ENCODE measurements at places on chromosomes 16 and 17. TPM values are rescaled to one million over a fixed set of nuclear protein-coding genes. Genes with fewer than 3 reads are reported as not detected.

CFDP1 gene
- 45.3 TPM for total RNA-seq

- DNase-seq = no peak
Observed at GRCh38 chr17:50184064-50184463, 17.4 kb downstream of the COL1A1 start.

PRAC1 gene
- total RNA-seq = not detected

DNA sequence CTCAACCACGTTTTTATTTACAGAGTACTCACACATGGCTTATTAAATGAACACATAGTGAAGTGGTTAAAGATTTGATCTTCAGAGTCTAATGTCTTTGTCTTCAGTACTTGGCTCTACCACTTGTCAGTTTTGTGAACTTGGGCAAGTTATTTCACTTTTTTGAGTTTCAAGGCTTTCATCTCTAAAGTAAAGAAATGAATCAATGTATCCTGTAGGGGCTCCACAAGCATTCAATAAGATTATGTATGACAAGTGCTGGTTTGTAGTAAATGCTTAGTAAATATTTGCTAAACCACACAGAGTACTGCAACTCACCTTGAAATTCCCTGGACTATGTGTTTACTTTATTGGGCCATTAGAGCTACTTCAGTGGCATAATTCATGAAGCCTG, 446.0 kb upstream of the GOT2 start:
- DNase-seq = no peak

MYOCD gene
- total RNA-seq = not detected

GRCh38 chr16:11319529-11320146, 25.6 kb upstream of the RMI2 start:
- no peak for DNase-seq

XPO6 gene
- total RNA-seq = 162 TPM

PRR11 gene
- 86.7 TPM for total RNA-seq

GRCh38 chr17:57284984-57285646, 28.8 kb downstream of the MSI2 start:
- no peak for DNase-seq

- no peak for DNase-seq
Observed at GRCh38 chr16:15435216-15435864, 952 bp downstream of the BMERB1 start.

DNA sequence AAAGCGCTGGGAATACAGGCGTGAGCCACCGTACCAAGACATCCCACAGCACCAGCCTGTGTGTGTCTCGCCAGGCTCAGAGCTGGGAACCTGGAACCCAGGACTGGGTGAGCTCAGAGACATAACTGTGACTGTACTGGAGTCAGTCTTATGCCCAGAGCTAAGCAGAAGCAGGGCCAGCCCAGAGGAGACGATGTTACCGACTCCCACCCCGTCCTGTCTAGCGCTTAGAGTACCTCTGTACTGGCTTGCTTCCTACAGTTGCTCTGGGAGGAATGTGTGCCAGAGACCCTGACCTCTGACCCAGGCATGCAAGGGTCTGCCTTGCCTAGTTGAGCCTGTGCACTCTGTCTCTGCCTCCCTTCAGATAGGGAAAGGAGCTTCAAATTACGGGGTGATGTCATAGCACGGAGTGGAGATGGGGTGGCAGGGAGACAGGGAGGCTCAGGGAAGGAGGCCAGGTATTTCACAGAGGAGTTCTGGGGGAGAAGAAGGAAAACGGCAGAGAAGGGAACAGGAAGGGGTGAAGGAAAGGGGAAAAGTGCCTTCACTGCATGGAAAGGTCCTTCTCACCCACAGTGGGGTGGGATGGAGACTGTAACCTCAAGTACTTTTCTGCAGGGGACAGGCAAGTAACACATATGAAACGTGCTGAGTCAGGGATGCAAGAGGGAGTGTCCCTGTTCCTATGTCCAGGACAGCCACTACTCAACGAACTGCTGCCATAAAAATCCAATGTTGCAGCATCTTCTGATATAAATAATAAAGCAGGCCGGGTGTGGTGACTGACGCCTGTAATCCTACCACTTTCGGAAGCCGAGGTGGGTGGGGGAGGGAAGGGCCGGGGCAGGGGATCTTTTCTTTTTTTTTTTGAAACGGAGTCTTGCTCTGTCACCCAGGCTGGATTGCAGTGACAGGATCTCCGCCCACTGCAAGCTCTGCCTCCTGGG, 5.8 kb upstream of the ARMC5 start:
- DNase-seq = no peak

OTOP2 gene
- total RNA-seq = not detected

DNA sequence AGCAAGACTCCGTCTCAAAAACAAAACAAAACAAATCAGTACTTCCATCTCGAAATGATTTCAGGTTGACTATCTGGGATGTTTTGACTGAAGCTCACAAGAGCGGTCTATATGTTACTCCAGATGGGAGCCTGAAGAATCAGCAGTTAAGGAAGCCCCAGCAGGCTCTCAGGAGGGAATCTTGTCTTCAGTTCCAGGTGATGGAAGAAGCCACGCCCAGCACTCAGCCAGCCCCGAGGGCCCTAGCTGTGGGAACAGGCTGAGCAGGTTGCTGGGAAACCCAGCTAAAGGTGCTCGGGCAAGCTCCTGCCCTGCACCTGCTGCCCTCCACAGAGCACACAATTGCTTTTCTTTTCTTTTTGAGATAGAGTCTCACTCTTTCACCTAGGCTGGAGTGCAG, 32.4 kb downstream of the WIPI1 start:
- no peak for DNase-seq

DNA sequence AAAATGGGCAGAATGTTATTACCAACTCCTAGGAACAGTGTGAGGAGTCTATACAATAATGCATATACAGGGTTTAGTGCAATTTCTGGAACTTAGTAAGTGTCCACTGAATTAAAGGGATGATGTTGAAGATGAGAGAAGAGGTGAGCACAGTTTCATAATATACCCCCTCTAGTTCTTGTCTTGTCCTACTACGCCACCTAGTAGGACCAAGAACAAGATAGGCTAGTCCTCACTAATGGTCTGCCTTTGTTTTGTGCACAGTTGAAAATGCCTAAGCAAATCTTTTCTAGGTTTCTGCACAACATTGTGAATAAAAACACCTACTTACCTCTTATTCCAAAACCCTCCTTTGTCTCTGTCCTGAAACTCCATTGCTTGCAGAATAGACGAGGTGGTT, 670.2 kb downstream of the CDH8 start:
- no peak for DNase-seq

RAB11FIP4 gene
- total RNA-seq = 15.1 TPM

HP gene
- total RNA-seq = 18.1 TPM

DNA sequence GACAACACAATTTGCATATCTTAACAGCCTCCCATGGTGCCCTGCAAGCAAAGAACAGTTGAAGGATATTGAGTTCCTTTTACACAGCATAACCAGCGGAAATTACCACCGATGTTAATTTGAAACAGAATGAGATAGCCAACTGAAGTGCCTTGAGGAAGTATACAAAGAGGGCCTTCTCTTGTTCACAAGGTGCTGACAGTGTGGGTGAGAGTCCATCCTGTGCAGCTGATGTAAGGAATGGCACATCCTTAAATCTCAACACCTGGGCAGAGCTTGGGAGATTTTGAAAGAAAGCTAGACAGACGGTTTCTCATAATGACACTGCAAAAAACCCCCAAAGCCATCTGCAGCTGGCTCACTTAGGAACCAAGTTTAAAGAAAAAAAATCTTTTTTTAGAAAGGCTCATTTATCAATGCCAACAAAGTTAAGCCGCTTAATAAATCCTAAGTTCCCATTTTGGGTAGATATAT, 818.6 kb downstream of the KCNJ2 start:
- DNase-seq = no peak

CTRL gene
- 3.4 TPM for total RNA-seq

- no peak for DNase-seq
Observed at GRCh38 chr17:83204230-83204725, 124.9 kb downstream of the METRNL start.

DNA sequence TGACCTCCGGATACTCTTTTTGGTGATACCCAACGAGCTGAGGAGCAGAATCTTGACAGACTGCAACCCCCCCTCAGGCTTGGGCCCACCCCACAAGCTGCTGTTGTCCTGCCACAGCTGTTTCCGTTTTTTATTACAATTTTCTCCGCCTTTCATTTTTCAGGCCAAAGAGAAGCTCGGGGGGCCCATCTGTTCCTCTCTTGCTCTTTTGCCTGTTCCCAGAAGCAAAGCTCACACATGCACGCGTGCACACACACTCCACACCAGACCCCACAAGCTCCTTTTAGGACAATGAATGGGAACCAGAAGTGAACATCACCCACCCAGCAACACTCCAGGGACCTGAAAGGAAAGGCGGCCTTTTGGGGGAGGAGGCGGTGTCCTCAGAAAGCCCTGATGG, 16.3 kb downstream of the SOX9 start:
- no peak for DNase-seq

GRCh38 chr16:77158293-77158692, 32.7 kb upstream of the MON1B start:
- DNase-seq = no peak

DNA sequence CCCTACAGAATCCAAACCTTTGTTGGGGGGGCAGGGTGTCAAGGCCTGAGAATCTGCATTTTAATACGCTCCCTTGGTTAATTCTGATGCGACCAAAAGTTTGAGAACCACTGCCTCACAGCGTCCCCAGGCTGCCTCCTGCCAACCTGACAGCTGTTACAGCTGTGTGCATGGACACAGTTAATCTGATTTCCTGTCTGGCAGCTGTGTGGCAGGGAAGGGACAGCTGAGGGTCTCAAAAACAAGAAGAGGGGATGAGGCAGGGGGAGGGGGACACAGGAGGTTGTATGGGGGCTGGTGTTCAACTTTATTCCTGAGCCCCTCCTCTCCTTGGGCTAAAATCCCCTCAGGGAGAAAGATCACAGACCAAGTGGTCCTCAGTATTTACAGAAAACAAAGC, 17.5 kb downstream of the HDAC5 start:
- no peak for DNase-seq

DNA sequence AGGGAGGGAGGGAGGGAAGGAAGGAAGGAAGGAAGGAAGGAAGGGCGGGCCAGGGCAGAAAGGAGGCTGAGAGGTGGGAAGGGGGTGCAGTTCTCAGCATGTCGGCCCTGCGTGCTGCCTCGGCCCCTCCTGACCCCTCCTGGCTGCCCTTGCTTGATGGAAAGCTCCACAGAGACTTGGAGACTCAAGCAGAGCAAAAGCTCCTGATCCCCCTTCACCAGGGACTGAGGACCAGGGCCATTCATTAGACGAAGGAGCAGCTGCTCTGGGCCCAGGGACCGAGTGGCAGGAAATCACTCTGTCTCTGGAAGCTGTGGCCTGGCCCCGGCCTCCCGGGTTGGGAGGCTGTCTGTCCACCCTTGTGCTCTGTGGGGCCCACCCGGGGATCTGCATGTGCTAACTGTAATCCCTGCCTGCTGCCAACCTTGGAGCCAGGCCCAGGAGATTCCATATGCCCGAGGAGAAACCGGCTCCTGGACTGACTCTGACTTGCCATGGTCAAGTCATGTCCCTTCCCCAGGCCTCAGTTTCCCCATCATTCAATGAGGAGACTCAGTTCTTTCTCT, 27.4 kb upstream of the C1QL1 start:
- DNase-seq = no peak

GRCh38 chr17:7128160-7128559, 13.5 kb upstream of the ASGR2 start:
- DNase-seq = no peak

DNA sequence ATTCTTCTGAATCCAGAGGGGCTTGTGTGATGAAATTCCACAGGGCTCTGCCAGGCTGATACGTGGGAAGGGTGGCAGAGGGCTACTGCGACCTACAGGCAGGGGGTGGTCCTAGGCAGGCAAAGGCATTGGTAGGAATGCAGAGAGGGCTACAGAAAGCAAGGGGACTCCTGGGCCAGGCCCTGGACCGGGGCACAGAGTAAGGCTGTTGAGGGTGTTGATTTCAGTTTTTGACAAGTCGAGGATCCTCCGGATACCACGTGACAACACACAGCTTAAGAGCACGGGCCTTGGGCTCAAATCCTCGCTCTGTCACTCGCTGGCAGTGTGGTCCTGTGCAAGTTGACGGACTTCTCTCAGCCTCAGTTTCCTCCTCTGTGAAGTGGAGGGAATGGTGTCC, 19.1 kb upstream of the DOC2B start:
- no peak for DNase-seq

GRCh38 chr17:80005360-80006338, 30.0 kb downstream of the TBC1D16 start:
- DNase-seq = peak; percentile 40

DNA sequence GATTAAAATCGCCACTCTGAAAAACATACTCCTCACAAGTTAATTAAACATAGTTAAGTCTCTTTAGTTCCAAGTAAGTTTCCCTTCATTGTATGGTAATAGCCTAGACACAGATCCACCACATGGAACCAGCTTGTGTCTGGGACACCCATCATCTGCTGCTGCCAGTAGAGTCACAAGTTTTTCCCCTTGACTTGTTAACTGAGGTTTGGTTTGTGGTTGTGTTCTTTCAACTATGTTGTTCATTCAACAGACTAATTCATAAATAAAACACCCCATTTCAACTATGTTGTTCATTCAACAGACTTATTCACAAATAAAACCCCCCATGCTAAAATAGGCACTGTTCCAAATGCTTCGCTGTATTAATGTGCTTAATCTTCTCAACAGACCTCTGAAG, 24.4 kb downstream of the YWHAE start:
- no peak for DNase-seq

TEKT1 gene
- total RNA-seq = not detected

CALB2 gene
- 5.5 TPM for total RNA-seq

DNA sequence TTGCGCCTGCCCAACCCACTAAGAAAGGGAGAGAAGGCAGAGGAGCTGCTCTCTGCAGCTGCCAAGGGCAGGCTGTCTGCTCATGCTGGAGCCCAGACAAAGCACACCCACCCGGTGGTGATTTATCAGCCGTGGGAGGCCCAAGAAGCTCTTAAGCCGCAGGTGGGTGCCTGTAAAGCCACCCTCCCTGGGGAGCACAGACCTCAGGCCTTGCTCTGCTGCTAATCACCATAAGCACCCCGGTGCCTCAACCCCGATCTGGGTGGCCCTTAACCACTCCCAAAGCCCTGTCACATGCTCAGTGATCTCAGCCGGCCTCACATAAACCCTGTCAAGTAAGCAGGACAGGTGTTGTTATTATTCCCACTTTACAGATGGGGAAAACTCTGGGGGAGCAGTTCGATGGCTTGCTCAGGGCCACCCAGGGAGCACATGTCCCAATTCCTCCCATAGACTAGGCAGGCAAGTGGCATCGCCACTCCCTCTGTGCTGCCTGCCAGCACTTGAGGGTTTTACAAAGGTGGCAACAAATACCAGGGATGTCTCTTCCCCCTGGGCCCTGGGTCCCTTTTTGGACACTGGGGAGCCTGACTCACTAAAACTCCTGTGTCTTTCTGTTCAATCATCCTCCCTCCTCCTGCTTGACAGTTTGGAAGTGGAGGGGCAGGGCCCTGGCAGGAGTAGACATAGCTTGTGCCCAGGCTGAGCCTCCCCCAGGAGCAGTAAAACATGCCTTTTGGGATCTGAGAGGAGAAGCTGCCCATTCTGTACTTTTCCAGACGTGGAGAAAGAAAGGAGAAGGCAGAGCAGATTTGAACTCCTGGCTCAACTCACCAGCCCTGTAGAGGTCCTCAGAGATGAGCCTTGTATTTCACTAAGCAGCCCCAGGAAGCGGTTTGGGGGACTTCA, 299.3 kb downstream of the SOX9 start:
- no peak for DNase-seq

PAFAH1B1 gene
- 113 TPM for total RNA-seq
